Ovary (tissue), 10 donors: ENCODE measurements at places on chromosomes 4 and X. TPM values are rescaled to one million over a fixed set of nuclear protein-coding genes. Genes with fewer than 3 reads are reported as not detected.
A peak's percentile ranks its signal among the peaks of the same experiment; 100 is the strongest.

The AP1S2 gene
- 14.4 TPM for total RNA-seq

DNA sequence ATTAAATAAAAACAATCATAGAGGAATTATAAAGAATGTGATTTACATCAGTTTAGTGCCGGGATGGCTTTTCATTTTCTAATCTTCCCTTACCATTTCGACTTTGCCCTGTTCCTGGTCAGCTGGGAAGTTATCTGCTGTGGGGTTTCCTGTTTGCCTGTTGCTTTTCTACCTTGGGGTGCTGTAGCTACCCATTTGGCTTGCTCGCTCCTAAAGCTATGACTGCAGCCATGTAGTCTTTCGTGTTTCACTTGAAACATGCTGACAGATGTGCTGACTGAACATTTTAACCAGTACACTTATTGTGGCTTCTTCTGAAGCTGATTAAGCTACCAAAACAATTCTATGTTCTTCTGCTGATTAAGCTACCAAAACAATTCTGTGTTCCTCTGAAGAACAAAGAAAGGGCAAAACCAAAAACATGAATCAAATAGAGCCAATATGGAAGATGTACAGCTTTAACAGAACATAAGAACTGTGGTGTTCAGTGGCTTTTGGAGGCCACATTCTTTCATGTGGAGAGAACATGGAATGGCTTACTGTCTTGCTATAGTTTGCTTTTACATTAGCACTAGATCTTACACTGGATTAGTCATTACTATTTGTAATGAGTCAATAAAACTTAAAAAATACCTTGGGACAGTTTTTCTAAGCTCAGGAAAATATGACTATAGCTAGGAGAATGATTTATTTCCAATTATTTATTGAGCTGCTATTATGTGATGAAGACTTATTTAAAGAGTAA, 440.4 kb downstream of the SPRY1 start:
- H3K4me3 ChIP-seq, result no peak overlapping the region
- no peak for DNase-seq
- H3K4me1 ChIP-seq, result peaks cover 9% of the 10 kb centered on the region
- no peak overlapping the region for H3K27ac ChIP-seq

DNA sequence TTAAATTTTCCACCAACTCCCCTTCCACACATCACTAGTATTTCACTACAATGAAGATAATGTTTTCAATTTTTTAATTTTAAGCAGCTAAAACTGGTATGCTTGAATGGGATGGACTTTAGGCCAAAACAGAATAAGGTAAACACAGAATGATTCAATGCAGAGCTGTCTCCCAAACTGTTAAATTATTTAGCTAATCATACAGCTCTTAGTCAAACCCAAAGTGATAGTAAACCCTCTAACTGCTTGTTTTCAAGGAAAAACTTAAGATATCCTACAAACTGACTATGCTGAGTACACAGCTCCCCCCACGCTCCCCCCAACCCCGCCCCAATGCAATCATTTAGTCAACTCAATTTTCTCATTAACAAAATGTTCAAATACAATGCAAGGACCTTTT, 30.2 kb downstream of the CNOT6L start:
- H3K4me3 ChIP-seq, result no peak overlapping the region
- H3K27ac ChIP-seq, result no peak overlapping the region
- H3K4me1 ChIP-seq, result peaks cover 5% of the 10 kb centered on the region
- H3K36me3 ChIP-seq, result no peaks in the 10 kb centered on the region
- no peaks in the 10 kb centered on the region for H3K27me3 ChIP-seq

- H3K4me3 ChIP-seq, result no peak overlapping the region
- no peak overlapping the region for H3K27ac ChIP-seq
- H3K27me3 ChIP-seq, result no peaks in the 10 kb centered on the region
- H3K4me1 ChIP-seq, result no peaks in the 10 kb centered on the region
- no peaks in the 10 kb centered on the region for H3K36me3 ChIP-seq
- DNase-seq, result no peak
Measured at GRCh38 chr4:78661086-78661690, 109.6 kb downstream of the ANXA3 start.

DNA sequence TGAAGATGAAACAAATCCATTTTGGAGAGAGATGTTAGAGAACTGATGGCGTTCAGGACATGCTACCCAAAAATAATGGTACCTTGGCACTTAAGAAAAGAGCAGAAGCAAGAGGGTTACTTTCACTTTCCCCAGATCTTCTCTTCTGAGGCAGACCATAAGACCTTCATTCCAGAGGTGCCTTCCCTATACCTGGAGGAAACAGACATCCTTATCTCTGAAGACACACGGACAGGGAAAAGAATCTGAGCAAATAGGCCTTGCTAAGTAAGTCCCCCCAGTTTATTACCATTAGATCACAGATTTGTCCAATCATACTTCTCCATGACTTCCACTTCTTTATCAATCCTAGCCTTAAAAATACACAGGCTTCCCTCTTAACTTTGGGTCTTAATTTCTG, 2.0 kb upstream of the FGF2 start:
- no peak for DNase-seq
- no peaks in the 10 kb centered on the region for H3K36me3 ChIP-seq
- no peaks in the 10 kb centered on the region for H3K27me3 ChIP-seq
- H3K4me1 ChIP-seq, result peaks cover 3% of the 10 kb centered on the region
- peak overlapping the region; percentile 11 for H3K4me3 ChIP-seq

DNA sequence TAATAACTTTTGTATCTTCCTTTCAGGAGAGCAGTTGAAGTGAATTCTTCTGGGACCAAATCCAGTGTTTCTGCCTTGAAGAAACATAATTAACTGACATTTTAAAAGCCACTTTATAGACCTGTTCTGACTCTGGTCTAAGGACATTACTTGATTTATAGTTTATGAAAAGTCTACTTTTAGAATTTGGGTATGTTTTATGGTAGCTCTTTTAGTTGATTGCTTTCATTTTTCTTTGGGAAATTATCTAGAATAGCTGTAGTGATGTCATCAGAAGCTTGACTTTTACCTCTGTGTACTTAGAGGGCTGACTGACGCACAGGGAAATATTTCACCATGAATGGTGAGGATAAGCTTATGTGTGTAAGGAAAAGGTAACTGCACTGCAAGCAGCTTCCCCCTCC, 131.8 kb upstream of the LIMCH1 start:
- H3K36me3 ChIP-seq, result no peaks in the 10 kb centered on the region
- no peak for DNase-seq
- no peak overlapping the region for H3K27ac ChIP-seq
- no peaks in the 10 kb centered on the region for H3K27me3 ChIP-seq

The SHROOM4 gene
- total RNA-seq, result 2.6 TPM

DNA sequence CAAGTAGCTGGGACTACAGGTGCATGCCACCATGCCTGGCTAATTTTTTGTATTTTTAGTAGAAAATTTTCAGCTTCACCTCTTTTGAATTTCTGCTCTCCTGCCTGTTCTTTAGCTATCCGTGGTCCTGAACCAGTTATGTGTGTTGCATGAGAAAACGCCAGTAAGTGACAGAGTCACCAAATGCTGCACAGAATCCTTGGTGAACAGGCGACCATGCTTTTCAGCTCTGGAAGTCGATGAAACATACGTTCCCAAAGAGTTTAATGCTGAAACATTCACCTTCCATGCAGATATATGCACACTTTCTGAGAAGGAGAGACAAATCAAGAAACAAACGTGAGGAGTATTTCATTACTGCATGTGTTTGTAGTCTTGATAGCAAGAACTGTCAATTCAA, 13.9 kb downstream of the ALB start:
- H3K4me3 ChIP-seq, result no peak overlapping the region
- no peaks in the 10 kb centered on the region for H3K36me3 ChIP-seq
- no peak overlapping the region for H3K27ac ChIP-seq
- no peaks in the 10 kb centered on the region for H3K27me3 ChIP-seq
- H3K4me1 ChIP-seq, result no peaks in the 10 kb centered on the region
